ENCODE measurements at places on chromosomes 7 and 10.

DNA sequence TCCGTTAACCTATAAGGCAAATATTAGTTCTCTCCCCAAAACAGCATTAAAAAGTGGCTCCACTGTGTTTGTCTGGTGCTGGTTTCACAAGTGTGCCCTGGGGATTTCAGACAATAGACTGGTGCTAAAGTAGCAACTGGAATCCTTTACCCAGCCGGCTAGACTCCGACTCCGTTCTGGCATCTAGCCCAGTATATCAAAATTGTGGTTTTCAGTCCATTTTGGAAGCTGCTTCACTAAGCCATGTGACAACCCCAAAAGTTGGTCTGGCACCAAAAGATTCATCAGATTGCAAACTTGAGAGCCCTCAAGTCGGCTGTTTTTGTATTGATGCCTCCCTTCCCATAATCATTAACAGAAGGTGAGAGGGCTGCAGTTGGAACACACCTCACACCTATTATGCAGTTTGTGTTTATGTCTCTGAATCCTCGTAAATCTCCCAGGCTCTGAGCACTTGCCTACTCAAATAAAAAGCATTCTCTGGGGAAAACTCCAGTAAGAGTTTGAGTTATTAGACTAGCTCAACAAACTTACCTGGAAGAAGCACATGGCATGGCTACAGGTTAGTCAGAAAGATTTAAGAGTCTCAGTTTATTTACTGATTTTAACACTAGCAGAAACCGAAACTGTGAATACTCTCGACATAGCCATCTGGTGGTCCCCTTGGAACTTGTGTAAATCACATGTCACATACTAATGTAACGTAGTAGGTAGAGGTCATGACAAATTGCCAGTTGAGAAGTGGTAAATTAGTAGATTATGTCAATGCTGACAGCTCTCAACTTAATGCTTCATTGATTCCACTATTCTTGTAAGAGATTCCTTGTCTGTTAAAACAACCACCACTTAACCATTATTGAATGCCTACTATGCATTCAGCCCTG, 14.8 kb upstream of the WNT16 start:
- peak; percentile 51 for DNase-seq

GRCh38 chr7:120856621-120857352, 1.2 kb downstream of the TSPAN12 start:
- DNase-seq: peak; percentile 51

DNA sequence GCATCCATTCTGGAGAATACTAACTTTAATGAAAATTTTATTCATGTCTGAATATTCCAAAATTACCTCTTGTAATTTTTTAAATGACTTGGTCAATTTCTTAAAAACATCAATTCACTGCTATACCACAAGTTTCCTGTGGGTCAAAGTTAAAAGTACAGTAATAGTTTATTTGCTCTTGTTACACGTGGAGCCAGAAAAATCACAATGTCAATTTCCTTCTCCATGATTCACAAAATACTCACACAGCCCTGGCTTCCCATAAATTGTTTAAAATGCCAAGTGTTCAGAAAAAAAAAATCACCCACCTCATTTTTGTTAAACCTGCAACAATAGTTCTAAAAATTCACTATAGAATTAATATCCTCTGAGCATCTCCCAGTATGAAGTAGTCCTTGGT, 139.5 kb upstream of the GRM3 start:
- no peak for DNase-seq

DNA sequence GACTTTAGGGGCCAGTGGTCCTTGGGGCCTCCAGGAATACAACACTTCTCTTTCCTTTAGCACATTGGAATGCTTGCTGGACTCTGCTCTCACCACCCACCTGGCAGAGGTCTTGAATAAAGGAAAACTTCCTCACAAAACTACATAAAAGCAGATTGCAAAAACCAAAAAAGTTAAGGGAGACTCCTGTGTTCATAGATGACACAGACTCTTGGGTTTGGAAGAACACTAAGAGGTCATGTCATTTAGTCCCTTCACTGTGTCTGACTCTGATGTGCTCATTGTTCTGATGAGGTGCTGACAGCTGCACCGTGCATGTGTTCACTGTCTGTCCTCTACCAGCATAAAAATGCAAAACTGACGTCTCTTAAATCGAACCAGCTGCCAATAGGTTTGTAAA, 11.4 kb downstream of the BLNK start:
- no peak for DNase-seq

DNA sequence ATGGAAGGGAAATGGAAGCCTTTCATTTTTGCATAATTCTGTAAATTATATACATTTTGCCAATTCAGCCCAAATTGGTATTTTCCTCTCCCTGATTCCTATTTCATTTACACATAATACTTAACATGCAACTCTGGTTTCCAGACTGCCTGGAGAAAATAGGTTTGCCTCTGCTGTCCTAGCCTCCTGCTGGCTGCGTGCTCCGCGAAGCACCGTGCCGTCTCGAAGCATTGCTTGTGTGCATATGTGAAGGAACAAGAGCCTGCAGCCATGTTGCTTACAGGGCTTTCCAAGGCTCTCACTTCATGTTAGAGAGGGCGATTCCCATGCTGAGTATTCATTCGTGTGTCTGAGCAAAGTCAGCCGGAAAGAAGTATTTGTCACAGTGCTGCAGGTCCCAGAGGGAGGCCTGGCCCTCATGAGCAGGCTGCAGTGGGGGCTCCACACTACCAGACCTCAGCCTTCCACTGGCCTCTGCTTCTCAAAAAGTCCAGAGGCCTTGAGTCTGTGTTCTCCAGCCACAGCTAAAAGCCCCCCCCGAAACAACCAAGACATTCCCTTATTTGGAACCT, 66.5 kb downstream of the CLRN3 start:
- no peak for DNase-seq

Measured in HEK293T (cell line).